Endothelial cell of umbilical vein (primary cell): ENCODE measurements at places on chromosomes 3 and 15. TPM values are rescaled to one million over a fixed set of nuclear protein-coding genes. Genes with fewer than 3 reads are reported as not detected.
A peak's percentile ranks its signal among the peaks of the same experiment; 100 is the strongest.

DNA sequence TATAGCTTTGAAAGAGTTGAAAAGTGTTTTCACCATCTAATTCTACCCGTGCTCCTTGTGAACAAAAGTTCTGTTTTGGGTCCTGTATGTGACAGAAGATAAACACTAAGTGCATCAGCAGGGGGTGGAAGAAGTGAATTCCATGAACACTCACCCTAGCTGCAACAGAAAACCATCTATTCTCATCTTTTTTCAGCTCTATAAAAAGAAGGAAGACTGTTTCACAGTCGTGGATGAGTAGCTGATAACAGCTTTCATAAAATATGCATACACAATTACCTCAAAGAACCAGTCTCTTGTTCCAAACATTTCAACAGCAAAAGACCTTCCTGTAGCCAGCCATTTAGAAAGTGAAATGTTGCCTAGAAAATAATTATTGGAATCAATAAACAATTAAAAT lies 281.7 kb upstream of the RASGRP1 start:
- peaks cover 41% of the 10 kb centered on the region for H3K4me1 ChIP-seq
- DNase-seq, result no peak
- no peak overlapping the region for H3K4me3 ChIP-seq
- H3K36me3 ChIP-seq, result no peaks in the 10 kb centered on the region
- no peaks in the 10 kb centered on the region for H3K27me3 ChIP-seq
- peak overlapping the region; percentile 0 for H3K27ac ChIP-seq

DNA sequence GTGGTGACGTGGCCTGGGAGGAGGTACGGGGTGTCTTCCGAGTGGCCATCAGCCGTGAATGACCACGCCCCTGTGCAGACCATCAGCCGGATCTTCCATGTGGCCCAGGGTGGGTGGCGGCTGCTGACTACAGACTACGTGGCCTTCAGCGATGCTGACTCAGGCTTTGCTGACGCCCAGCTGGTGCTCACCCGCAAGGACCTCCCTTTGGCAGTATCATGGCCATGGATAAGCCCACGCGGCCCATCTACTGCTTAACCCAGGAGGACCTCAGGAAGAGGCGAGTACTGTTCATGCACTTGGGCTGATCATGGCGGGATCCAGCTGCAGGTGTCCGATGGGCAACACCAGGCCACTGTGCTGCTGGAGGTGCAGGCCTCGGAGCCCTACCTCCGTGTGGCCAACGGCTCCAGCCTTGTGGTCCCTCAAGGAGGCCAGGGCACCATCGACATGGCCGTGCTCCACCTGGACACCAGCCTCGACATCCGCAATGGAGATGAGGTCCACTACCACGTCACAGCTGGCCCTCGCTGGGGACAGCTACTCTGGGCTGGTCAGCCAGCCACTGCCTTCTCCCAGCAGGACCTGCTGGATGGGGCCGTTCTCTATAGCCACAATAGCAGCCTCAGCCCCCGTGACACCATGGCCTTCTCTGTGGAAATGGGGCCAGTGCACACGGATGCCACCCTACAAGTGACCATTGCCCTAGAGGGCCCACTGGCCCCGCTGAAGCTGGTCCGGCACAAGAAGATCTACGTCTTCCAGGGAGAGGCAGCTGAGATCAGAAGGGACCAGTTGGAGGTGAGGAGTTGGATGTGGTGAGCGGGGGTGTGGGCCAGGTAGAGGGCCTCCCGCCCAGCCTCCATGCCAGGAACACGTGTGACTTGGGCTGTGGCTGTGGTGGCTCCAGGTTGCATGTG lies 178.4 kb downstream of the TBC1D2B start:
- H3K4me3 ChIP-seq, result no peak overlapping the region
- H3K27me3 ChIP-seq, result no peaks in the 10 kb centered on the region
- DNase-seq, result no peak
- H3K36me3 ChIP-seq, result no peaks in the 10 kb centered on the region

Gene MRPS11
- polyA plus RNA-seq, result 97.9 and 111 TPM in 2 replicates

Gene EFCAB12
- polyA plus RNA-seq, result 0.15 and 0.19 TPM in 2 replicates

Gene SPATA12
- 0.13 and 0.18 TPM in 2 replicates for polyA plus RNA-seq

GRCh38 chr15:98650417-98651035 lies 2.2 kb downstream of the IGF1R start:
- peaks cover 9% of the 10 kb centered on the region for H3K27me3 ChIP-seq
- peaks cover 31% of the 10 kb centered on the region for H3K4me1 ChIP-seq
- H3K4me3 ChIP-seq, result peak overlapping the region; percentile 96
- peak; percentile 58 for DNase-seq
- H3K36me3 ChIP-seq, result no peaks in the 10 kb centered on the region

Gene DPPA2
- polyA plus RNA-seq, result not detected in 2 replicates

Gene CNTN3
- 0.03 and 0.08 TPM in 2 replicates for polyA plus RNA-seq

DNA sequence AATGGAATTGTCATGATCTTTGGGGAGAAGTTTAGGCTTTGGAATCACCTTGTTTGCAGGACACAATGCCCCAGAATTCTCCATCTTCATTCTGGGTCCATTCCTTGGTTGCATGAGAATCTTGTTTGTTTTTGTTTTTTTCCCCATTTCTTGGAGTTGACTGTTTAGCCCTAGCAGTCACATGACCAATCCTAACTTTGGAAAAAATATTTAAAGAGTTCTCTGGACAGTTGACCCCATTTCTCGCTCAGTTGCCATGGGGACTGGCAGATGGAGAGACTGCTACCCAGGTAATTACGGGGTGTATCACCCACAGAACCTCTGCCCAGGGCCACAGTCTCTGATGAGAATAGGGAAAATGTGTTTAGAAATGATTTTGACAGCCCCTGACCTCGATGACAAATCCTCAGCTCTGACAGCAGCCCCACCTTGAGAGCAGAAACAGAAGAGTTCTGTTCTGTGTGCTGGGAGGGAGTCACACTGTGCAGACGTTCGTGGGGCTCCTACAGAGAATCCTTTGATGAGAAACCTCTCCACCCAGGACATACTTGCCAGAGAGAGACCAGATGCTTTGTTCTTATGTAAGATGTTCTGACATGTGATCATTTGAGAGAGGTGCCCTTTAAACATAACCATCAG lies 57.7 kb downstream of the IL16 start:
- no peak overlapping the region for H3K4me3 ChIP-seq
- no peak overlapping the region for H3K27ac ChIP-seq
- peaks cover 8% of the 10 kb centered on the region for H3K27me3 ChIP-seq
- no peak for DNase-seq

Gene EPHB1
- 1.3 and 1.4 TPM in 2 replicates for polyA plus RNA-seq

DNA sequence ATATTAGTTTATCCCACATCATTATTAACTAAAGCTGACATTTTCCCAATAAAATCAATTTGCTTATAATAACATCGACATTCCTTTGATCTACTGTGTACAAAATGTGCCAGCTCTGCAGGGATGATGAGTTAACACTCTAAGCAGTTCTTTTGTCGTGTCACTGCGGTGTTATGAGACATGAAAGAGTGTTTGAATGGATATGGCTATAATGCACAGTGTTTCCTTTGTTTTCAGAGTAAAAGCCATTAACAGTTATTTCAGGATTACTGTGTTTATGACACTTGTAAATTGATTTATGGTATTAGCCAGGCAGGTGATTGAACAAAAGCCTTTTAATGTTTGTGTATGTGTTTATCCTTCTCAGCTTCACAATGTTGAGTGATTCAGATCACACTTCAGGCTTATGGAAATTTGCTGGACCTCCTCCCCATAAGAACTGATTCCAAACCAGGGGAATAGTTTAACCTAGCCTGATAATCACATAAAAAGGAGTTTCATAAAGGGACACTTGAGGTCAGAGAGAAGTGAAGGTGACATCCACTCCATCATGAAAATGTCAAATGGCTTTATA lies 115.7 kb downstream of the CHL1 start:
- DNase-seq, result no peak
- no peaks in the 10 kb centered on the region for H3K27me3 ChIP-seq
- H3K27ac ChIP-seq, result no peak overlapping the region
- no peak overlapping the region for H3K4me3 ChIP-seq

Gene STRIT1
- not detected in 2 replicates for polyA plus RNA-seq

DNA sequence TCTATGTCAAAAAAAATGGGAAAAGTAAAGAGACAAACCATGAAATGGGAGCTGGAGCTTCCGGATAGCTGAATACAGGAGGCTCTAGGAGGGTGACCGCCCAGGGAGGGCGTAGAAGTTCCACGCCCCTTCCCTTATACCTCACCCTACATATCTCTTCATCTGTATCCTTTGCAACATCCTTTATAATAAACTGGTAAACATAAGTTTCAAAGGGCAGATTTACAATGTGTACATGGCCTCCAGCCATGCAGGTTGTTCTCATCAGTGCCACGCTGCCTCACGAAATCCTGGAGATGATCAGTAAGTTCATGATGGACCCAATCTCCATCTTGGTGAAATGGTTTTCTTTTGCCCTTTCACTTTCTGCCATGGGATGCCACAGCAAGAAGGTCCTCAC lies 121.8 kb downstream of the OSBPL10 start:
- no peak overlapping the region for H3K27ac ChIP-seq
- no peak overlapping the region for H3K4me3 ChIP-seq
- H3K4me1 ChIP-seq, result no peaks in the 10 kb centered on the region
- DNase-seq, result no peak
- no peaks in the 10 kb centered on the region for H3K36me3 ChIP-seq

- no peaks in the 10 kb centered on the region for H3K36me3 ChIP-seq
- peaks cover 23% of the 10 kb centered on the region for H3K4me1 ChIP-seq
- no peak overlapping the region for H3K4me3 ChIP-seq
- H3K27me3 ChIP-seq, result no peaks in the 10 kb centered on the region
- peak; percentile 23 for DNase-seq
Measured at GRCh38 chr3:23325466-23326065, 122.4 kb downstream of the UBE2E2 start.

- no peaks in the 10 kb centered on the region for H3K4me1 ChIP-seq
- no peaks in the 10 kb centered on the region for H3K36me3 ChIP-seq
- no peak overlapping the region for H3K4me3 ChIP-seq
- H3K27me3 ChIP-seq, result no peaks in the 10 kb centered on the region
- DNase-seq, result no peak
- H3K27ac ChIP-seq, result no peak overlapping the region
Measured at GRCh38 chr3:10447527-10448260, 57.7 kb downstream of the ATP2B2 start.

GRCh38 chr3:5079761-5080160 lies 42.3 kb upstream of the ARL8B start:
- no peak overlapping the region for H3K4me3 ChIP-seq
- no peaks in the 10 kb centered on the region for H3K4me1 ChIP-seq
- no peak overlapping the region for H3K27ac ChIP-seq
- no peak for DNase-seq

Gene FILIP1L
- 26.0 and 36.2 TPM in 2 replicates for polyA plus RNA-seq

Gene RBMS3
- 13.6 and 16.3 TPM in 2 replicates for polyA plus RNA-seq

GRCh38 chr3:9945358-9945757 lies 6.8 kb downstream of the PRRT3 start:
- peaks cover 3% of the 10 kb centered on the region for H3K4me1 ChIP-seq
- no peaks in the 10 kb centered on the region for H3K27me3 ChIP-seq
- H3K4me3 ChIP-seq, result no peak overlapping the region
- H3K27ac ChIP-seq, result no peak overlapping the region
- DNase-seq, result no peak

Gene C3orf52
- 2.9 and 4.2 TPM in 2 replicates for polyA plus RNA-seq
